ENCODE measurements at places on chromosomes 6 and 20.

DNA sequence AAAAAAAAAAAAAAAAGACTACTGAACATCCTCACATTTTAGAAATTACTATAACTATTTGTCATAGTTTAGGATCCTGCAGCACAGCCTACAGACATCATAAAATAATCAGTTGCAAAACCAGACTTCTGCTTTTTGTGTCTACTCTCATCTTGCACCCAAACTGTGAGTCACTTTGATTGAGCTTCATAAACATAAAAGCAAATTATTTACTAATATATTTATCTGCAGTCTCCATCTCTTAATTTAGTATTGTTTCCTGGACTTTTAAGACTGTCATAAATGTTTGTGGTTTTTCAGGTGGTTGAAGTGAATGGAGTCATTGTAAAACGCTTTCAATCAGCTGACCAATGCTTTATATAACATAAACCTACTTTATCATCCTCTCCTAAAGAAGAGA lies 14.8 kb upstream of the CALHM6 start:
- DNase-seq, result no peak

GRCh38 chr6:111794727-111795452 lies 78.4 kb downstream of the FYN start:
- no peak for DNase-seq

GRCh38 chr20:42705550-42705949 lies 484.2 kb downstream of the PTPRT start:
- no peak for DNase-seq

- DNase-seq, result no peak
Observed at GRCh38 chr20:52152921-52153320, 38.7 kb downstream of the ZFP64 start.

DNA sequence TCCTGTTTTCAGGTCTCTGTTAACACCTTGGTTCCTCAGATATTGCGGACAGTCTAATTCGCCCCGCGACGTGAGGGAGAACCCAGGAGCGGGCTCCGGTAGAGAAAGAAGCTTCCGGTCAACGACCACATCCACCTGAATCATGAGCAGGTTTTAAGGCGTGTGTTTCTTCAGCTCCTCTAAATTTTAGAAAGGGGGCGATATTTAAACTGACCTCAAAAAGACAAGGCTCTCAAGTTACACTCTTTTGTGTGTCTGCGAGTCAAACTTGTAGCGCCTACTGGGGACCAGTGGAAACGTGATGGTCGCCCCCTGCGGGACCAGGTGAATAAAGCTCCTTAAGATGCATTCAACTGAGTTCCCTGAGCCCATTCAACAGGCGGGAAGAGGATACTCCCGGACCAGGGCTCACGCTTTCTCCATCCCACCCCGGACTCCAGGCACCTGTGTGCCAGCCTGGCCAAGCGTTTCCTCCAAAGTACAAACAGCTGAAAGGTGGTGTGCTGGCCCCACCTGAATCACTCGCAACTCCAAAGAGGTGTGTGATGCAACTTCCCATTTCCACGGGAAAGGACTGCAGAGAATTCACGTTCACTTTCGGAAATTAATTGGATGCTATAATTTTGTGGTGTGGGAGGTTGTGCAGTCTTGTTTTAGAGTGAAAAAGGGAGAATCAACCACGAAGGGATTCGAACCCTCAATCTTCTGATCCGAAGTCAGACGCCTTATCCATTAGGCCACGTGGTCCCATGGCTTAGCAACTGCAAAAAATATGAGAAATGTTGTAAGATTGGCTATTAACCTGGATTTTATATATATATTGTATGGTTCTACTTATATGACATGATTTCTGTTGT lies 17.0 kb downstream of the GPX5 start:
- DNase-seq, result no peak

DNA sequence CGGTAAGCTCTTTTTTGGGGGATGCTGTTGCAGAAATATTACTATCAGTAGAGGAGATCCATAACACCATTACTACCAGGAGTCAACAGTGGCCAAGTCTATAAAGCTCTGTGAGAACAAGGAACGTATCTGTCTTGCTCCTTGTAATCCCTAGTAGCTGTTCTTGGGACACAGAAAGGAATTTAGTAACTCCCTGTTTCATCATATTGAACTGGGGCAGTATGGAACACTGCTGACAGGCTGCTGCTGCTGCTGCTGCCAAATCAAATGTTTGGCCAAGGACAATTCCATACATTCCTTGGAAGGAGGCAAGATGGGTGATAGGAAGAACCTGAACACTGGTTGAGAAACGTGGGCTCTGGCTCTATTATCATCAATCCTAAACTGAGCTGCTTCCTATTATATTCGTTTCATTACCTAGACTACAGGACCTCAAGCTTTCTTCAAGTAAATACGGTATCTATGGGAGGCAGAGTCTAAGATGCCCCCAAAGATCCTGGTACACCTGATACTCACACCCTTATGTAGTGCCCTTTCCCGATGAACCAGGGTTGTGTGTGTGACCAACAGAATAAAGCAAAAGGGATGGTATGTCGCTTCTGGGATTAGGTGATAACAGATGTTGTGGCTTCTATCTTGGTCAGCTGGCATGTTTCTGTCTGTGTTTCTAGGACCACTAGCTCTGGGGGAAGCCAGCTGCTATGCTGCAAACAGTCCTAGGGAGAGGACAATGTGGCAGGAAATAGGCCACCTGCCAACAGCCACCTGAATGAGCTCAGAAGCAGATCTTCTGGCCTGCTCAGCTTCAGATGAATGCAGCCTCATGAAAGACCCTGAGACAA lies 39.5 kb downstream of the ELOVL5 start:
- no peak for DNase-seq

DNA sequence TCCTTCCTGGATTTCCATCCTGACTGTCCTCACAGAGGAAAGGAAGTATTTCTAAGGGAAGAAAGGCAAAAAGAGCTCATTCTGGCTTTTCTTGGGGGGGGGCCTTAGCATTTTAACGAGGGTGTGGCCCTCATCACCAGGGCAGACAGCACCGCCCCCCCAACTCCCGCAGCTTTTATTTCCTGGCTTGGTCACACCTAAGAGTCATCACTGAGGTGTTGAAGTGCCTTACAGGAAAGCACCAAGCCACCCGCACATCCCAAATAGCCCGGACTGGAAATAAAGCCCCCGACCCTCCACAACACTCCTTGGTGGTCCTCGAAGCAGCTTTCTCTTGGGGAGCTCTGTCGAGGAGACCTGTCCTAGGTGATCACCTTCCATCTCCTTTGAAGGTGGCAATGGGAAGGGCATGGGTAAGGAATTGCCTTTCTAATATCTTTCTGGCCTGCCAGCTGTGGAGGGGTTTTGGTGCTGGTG lies 1.3 kb downstream of the PTK7 start:
- no peak for DNase-seq

- DNase-seq, result no peak
Observed at GRCh38 chr6:45864651-45865050, 151.0 kb downstream of the CLIC5 start.

DNA sequence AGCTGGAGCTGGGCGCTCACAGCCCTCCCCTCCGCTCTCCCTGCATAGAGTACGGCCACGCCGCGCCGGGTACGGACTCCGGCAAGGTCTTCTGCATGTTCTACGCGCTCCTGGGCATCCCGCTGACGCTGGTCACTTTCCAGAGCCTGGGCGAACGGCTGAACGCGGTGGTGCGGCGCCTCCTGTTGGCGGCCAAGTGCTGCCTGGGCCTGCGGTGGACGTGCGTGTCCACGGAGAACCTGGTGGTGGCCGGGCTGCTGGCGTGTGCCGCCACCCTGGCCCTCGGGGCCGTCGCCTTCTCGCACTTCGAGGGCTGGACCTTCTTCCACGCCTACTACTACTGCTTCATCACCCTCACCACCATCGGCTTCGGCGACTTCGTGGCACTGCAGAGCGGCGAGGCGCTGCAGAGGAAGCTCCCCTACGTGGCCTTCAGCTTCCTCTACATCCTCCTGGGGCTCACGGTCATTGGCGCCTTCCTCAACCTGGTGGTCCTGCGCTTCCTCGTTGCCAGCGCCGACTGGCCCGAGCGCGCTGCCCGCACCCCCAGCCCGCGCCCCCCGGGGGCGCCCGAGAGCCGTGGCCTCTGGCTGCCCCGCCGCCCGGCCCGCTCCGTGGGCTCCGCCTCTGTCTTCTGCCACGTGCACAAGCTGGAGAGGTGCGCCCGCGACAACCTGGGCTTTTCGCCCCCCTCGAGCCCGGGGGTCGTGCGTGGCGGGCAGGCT lies 4.6 kb downstream of the KCNK15 start:
- no peak for DNase-seq

- no peak for DNase-seq
Observed at GRCh38 chr6:22401932-22402331, 105.1 kb upstream of the PRL start.

- no peak for DNase-seq
Observed at GRCh38 chr20:25856256-25856884, 159.7 kb upstream of the ZNF337 start.

- DNase-seq, result no peak
Observed at GRCh38 chr6:83890520-83890919, 31.0 kb downstream of the CYB5R4 start.

Data from activated CD4-positive, CD25-positive, alpha-beta regulatory T cell (primary cell).